T-helper 17 cell (primary cell): ENCODE measurements at places on chromosomes 16 and 17. TPM values are rescaled to one million over a fixed set of nuclear protein-coding genes. Genes with fewer than 3 reads are reported as not detected.

The GCGR gene
- not detected for total RNA-seq

The FBXW10 gene
- not detected for total RNA-seq

The CLEC19A gene
- total RNA-seq = not detected

The MEOX1 gene
- 6.0 TPM for total RNA-seq

The PLA2G10 gene
- not detected for total RNA-seq

The HID1 gene
- total RNA-seq = 10.6 TPM

The CD300E gene
- total RNA-seq = 0.81 TPM

The ATP2A3 gene
- 298 TPM for total RNA-seq

The TMEM92 gene
- not detected for total RNA-seq

The BRIP1 gene
- total RNA-seq = 1.5 TPM

The SLC47A2 gene
- total RNA-seq = not detected

The UMOD gene
- not detected for total RNA-seq

The PERCC1 gene
- not detected for total RNA-seq

The GP1BA gene
- total RNA-seq = 22.9 TPM

The SULT1A1 gene
- 14.4 TPM for total RNA-seq

The ALOX15B gene
- not detected for total RNA-seq

The GPR142 gene
- total RNA-seq = not detected

The STX1B gene
- 0.47 TPM for total RNA-seq

The C17orf50 gene
- total RNA-seq = not detected

The EVI2A gene
- total RNA-seq = 41.5 TPM

The CDR2L gene
- total RNA-seq = not detected

The HSF4 gene
- 80.9 TPM for total RNA-seq

The PRSS22 gene
- 0.37 TPM for total RNA-seq
